Nephron progenitor cell (in vitro differentiated cells): ENCODE measurements at places on chromosomes 7 and 10.

GRCh38 chr7:128876586-128876977 is 13.9 kb downstream of the ATP6V1F start:
- DNase-seq: no peak

DNA sequence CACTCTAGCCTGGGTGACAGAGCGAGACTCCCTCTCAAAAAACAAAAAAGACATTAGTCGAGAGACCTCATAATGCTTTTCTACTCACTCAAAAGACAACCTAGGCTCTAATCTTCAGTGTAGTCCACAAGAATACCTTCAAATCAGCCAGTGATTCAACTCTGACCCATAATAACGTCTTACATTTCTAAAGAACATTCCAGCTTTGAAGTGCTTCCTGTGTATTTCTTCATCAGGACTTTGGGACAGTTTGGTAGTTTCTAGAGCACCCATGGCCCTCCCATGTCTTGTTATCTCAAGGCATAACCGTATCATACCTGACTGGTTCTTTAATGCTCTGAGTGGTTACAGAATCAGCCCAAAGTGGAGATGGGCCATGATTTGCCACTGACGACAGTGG is 221.3 kb downstream of the SKIDA1 start:
- no peak for DNase-seq

GRCh38 chr7:86453454-86453853 is 190.3 kb upstream of the GRM3 start:
- no peak for DNase-seq

DNA sequence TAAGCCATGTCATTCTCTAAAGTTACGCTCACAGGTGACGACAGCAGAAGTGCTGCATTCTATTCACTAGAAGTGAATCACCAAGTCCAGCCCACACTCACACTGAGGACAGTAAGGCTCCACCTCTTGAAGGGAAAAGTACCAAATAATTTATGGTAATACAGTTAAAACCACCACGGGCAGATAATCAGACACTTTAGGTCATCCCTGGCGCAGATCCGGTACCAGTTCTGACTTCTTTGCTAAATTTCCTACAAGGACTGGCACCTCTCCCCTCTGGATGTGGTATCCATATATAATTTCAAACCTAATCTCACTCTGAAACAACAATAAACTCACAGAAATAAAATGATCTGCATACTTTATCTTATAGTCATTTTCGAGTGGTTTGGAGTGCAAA is 954.7 kb upstream of the GHITM start:
- no peak for DNase-seq
